ENCODE measurements at places on chromosomes 5 and 9.

DNA sequence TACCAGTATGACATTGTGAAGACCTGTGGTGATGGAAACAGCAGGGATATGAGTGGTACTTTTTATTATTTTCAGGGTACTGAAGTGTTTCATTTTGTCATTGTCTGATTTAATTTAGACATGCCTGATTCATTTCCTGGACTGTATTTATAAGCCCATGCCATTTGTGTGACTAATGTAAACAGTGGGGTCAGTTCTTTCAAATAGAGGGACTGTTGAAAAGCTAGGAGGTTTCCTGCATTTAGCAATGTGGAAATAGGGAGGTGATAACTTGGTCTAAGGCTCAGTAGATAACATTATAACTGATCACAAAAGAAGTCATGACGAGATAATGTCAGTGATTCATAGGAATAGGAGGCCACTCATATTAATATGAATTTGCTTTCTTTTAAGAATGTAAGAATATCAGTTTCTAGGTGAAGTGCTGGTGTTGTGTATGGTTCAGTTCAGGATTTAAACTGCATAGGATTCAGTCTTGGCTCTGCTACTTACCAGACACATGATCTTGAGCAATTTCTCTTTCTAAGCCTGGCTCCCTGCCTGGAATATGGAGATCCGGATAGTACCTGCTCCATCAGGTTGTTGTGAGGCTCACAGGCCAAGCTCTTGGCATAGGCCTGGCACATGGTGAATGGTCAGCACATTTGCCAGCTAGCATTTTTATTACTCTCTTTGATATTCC is 7.5 kb downstream of the RASGRF2 start:
- DNase-seq = no peak

DNA sequence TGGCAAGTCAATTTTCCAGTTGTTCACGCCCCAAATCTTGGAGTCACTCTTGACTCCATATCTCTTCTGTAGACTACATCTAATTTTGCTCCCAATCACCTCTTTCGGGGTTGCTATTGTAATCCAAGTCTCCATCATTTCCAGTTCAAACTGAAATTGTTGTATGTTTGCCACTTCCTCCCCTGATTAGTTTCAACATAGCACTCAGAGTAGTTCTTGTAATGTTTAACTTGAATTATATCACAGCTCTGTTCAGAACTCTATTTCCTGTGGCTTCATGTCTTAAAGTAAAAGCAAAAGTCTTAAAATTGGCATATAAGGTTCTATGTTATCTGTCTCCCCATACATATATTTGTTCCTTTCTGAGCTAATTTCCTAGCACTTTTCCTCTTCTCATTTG is 348.5 kb upstream of the RIOK2 start:
- no peak for DNase-seq

GRCh38 chr5:16064135-16064893 is 115.3 kb downstream of the MARCHF11 start:
- no peak for DNase-seq

- DNase-seq = no peak
Observed at GRCh38 chr5:12245429-12245828, 341.2 kb upstream of the CTNND2 start.

- DNase-seq = no peak
Observed at GRCh38 chr5:149278451-149279210, 7.0 kb downstream of the AFAP1L1 start.

GRCh38 chr5:79787448-79787847 is 97.8 kb downstream of the CMYA5 start:
- no peak for DNase-seq

GRCh38 chr9:130088051-130088450 is 34.3 kb downstream of the GPR107 start:
- no peak for DNase-seq

DNA sequence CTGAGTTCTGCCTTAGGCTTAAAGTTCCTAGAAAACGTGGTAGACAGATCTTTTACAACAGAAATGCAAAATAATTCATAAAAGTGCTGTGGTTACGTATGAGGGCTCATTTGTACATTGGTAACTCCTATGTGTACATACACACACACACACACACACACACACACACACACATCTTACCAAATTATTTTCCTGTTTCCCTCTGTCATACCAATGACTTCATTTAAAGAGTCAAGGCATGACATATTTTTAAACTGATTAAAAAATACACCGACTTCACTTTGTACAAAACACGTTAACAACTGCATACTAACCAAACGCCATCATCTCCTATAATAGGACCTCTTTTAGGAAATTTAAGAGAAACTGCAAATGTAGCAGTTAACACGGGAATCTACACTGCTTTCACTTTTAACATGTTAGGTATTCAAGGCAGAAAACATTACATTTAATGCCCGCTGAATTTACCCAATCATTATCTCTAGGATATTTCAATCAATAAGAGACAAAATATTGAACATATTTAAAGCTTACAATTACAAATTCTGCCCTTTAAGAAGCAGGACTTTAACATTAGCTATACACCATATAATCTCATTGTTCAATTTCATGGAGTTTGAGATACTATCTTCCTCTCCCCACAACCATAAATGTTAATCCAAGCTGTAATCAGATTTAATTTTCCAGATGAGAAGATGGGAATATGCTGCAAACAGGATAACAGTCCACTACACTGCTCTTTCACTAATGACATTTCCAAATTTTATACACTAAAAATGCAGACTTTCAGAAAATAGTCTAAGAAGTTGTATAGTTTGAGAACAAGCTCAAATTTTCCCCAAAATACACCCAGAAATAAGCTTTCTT is 133.1 kb downstream of the DENND1A start:
- no peak for DNase-seq

- DNase-seq = no peak
Observed at GRCh38 chr9:78671785-78672184, 374.9 kb downstream of the PSAT1 start.

DNA sequence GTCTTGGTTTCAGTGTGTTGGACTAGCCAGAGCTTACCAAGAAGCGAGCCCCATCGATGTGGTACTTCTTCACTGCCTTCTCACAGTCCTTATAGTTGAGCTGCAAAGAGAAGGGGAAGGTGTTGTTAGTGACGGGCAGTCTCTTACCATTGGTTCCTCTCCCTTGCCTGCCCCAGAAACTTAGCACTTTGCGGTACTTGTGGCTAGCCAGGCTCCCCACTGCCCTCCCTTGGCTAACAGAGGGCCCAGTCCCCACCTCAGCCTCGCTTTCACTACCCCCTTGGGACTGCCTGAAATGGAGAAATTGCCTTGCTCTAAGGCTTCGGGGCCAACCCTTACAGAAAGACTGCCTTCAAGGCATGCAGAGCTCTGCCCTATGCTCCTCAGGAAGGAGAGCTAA is 4.3 kb downstream of the LCP2 start:
- DNase-seq = no peak

GRCh38 chr9:29241320-29241719 is 1668.0 kb upstream of the C9orf72 start:
- no peak for DNase-seq

DNA sequence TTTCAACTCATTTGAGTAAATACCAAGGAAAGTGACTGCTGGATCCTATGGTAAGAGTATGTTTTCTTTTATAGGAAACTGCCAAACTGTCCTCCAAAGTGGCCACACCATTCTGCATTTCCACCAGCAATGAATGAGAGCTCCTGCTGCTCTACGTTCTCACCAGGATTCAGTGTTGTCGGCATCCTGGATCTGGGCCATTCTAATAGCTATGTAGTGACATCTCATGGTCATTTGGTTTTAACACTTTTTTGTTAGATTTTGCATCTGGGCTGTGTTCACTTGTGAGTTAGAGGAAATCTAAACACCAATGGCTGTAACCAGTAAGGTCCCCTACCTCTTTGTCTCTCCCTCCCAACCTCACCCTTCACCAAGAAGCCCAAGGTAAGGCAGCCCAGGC is 115.9 kb downstream of the ATPSCKMT start:
- DNase-seq = no peak

DNA sequence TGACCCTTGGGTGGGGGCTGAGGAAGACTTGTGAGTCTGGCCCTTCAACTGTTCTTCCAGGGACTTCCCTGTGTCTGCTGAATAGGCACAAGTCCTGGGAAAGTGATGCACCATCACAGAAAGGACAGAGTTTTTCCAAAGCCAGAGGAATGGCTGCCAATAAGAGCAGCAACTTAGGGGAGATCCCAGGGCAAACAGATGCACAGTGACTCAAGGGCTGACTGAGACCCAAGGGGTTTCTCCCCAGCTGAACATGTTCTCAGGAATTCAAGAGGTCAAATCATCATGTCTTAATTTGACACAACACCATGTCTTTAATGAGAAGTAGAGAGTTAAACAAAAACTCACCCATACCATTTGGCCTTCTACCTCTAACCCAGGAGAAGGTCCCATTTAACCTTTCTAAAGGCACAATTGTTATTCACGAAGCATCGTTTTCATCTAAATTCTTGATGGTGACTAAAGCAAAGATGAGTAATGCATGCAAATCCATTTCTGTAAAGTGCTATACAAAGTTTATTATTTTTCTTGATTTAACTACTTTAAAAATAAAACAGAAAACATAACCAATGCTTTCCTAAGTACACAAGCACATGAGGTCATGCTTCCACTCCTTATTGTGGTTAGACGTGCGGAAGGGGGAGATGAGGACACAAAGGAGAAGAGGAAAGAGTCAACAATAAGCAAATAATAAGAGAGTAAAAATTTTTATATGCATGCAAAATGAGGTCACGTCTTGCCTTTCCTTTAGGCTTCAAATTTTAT is 324.1 kb downstream of the PLK2 start:
- no peak for DNase-seq

- no peak for DNase-seq
Observed at GRCh38 chr9:115411993-115412452, 294.1 kb upstream of the TNC start.

- no peak for DNase-seq
Observed at GRCh38 chr9:134071149-134071548, 3.3 kb upstream of the BRD3 start.

DNA sequence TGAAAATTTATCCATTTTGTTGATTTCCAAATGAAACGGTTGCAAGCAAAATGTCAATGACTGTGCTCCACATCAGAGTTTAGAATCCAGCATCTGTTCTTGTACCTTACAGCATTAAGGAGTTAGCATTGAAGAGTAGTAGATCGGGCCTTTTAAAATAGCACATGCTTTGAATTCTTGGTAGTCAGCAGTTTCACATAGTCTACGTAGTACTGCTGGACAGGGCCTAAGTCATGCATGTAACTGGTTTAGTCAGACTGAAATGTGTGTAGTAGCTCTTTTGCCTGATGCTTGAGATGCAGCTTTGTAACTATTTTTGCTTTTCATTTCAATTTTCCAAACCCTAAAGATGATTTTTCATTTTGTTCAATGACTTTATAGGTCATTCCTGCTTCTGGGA is 19.8 kb downstream of the LECT2 start:
- DNase-seq = no peak

- DNase-seq = no peak
Observed at GRCh38 chr5:164002628-164003027, 497.2 kb downstream of the MAT2B start.

DNA sequence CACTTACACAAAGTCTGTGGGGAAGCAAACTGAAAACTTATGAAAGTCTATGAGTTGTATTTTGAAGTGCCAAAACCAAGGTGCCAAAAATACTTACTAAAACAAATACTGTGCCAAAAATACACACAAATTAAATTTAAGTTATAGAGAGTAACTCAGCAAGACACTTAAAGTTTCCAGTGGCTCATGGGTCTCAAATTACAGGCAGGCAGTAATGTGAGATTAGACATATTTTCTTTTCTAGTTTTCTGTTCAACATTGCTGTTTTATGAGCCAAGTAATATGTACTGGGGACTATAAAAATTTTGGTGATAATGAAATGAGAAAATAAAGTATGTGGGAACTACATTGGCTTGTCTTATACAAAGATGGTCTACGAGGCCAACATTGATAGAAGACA is 172.2 kb upstream of the SNX2 start:
- no peak for DNase-seq

DNA sequence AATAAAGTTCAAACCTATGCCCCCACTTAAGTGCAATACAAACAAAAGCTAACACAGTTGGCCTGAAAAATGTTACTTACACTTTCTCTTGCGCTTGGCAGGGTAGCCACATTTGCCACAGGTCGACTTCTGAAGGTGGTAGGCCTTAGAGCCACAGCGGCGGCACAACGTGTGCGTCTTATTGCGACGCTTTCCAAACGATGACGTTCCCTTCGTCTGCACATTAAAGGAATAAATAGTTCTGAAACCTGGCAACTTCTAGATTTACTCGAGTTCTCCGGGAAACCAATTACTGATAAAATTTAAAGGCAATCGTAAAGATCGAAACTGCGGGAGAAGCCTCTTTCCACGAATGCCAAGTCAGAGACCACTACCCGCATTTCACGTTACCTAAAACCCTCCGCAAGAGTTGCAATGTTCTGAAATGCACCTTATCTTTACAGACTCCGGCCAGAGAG is 602 bp downstream of the RPL37 start:
- DNase-seq = no peak

- no peak for DNase-seq
Observed at GRCh38 chr5:115801984-115802383, 14.5 kb downstream of the CDO1 start.

DNA sequence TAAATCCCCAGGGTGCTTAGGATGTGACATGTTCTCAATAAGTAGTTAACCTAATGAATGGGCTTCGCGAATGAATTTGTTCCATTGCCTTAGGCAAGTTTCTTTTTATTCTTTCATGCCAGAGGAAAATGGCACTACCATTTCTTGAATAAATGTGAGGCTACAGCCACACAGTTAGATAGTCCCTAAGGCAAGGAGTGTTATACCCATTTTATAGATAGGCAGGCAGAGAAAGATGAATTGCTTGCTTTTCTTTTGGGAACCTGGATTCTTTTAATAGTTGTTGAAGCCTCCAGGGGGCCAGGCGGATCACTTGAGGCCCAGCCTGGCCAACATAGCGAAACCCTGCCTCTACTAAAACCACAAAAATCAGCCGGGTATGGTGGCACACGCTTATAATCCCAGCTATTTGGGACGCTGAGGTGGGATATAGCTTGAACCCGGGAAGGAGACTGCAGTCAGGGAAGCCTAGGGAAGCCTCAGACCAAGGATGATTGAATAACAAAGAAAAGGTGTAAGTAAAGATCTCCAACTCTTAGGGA is 943 bp downstream of the NOP16 start:
- no peak for DNase-seq

GRCh38 chr5:180950291-180950949 is 38.2 kb upstream of the BTNL3 start:
- no peak for DNase-seq

DNA sequence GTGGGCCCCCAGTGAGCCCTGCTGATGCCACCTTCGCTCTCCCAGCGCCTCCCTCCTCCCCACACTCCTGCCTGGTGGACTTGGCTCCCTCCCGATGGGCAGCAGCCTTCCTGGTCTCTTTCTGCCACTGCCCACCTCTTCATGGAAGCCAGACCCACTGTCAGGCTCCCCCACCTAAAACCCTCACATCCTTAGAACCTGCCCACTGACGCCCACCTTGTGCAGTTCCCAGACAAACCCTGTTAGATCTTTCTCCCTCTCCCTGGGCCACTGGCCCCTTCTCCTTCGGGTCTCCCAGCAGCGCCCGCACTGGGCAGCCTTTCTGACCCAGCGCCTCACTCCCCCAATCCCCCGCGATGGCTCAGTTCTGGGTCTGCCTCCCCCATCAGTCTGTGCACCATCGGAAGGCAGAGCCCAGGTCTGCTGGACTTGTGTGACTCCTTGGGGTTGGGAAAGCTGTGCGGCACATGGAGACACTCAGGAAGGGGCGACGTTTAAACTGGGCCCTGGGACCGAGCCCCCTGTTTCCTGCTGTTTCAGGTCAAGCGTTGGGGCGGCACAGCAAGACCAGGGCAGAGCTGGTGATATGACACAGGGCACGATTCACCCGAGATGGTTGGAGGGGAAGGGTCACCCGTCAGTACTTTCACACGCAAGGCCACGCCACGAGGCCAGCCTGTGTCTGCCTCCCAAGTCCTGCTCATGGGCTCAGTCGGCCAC is 17.4 kb downstream of the MYMK start:
- no peak for DNase-seq
